ENCODE measurements at places on chromosomes 11 and 22. TPM values are rescaled to one million over a fixed set of nuclear protein-coding genes. Genes with fewer than 3 reads are reported as not detected.

Gene OR4A16
- total RNA-seq: not detected

DNA sequence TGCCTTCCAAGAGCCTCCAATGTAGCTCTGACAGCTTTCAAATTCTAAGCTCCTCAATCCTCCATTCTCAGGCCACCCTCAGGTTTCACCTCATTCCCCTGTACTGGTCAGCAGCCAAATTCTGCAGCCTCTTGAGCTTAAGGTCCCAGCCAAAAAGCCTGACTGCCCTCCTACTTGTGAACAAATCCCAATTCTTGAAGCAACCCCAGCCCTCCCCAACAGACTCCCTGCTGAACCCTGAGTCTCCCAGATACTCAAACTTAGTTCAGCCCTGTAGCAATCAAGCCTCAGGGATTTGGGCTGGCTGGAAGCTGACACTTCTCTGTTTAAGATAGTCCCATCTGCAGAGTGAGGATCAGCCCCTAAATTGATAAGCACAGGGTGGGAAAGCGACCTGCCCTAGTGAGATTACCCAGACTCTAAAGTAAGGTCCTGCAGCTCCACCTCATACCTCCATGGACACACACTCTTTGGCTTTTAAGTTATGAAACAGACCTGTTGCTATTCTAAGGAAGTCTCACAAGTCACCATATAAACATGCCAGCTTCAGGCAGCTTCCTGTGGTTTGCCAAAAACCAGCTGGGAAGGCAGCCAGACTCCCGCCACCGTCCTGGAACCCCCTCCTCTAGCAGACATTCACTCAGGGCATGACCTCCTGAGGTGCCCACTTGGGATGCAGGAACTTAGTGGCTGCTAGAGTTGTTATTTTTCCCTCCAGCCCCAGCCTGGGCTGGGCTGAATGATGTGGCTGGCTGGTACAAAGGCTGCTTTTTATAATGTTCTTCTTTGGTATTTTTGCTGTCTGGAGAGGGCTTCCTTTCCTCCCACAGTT, 82.5 kb upstream of the PICALM start:
- no peaks in the 10 kb centered on the region for H3K27me3 ChIP-seq
- no peaks in the 10 kb centered on the region for H3K36me3 ChIP-seq
- no peak for DNase-seq
- peaks cover 23% of the 10 kb centered on the region for H3K4me1 ChIP-seq
- no peak overlapping the region for H3K4me3 ChIP-seq

- DNase-seq: no peak
- no peaks in the 10 kb centered on the region for H3K36me3 ChIP-seq
- no peak overlapping the region for H3K4me3 ChIP-seq
- H3K4me1 ChIP-seq: peaks cover 19% of the 10 kb centered on the region
Measured at GRCh38 chr11:113553235-113553634, 78.0 kb upstream of the DRD2 start.

GRCh38 chr11:2482745-2483144, 37.9 kb downstream of the KCNQ1 start:
- no peaks in the 10 kb centered on the region for H3K4me1 ChIP-seq
- DNase-seq: no peak
- H3K27ac ChIP-seq: no peak overlapping the region
- peaks cover 70% of the 10 kb centered on the region for H3K27me3 ChIP-seq

DNA sequence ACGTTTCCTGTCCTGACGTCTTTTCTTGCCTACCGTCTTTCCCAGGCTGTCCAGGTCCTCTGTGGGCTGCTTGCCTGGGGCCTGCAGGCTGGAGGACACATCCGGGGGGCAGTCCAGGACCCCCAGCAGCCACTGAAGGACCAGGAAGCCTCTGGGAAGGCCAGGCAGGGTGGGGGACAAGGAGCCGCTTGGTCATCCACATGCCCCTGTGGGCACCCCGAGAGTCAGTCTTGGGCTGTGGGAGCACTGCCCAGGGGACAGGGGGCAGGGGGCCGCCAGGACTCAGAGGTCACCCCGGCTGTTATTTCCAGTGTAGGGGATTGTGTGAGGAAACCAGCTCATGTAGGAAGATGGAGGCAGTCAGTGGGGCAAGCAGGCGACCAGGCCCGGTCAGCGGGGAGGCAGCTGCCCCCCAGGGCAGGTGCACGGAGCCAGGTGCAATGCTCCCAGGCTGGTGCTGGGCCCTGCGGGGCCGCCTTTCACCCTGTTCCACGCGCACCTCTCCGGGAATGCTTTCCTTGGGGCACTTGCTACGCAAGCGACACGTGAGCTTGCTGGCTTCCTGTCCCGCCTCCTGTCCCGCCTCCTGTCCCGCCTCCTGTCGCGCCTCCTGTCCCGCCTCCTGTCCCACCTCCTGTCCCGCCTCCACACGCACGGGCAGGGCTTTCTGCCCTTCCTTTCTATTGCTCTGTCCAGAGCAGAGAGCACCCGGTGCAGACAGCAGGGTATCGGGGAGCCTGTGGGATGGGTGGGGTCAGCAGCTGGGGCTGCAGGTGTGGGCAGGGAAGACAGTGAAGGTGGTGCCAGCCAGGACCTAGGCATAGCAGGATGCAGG, 39.5 kb downstream of the MUC5B start:
- H3K27me3 ChIP-seq: no peaks in the 10 kb centered on the region
- peak overlapping the region; percentile 78 for H3K4me3 ChIP-seq
- peak overlapping the region; percentile 87 for H3K27ac ChIP-seq
- peak; percentile 78 for DNase-seq

DNA sequence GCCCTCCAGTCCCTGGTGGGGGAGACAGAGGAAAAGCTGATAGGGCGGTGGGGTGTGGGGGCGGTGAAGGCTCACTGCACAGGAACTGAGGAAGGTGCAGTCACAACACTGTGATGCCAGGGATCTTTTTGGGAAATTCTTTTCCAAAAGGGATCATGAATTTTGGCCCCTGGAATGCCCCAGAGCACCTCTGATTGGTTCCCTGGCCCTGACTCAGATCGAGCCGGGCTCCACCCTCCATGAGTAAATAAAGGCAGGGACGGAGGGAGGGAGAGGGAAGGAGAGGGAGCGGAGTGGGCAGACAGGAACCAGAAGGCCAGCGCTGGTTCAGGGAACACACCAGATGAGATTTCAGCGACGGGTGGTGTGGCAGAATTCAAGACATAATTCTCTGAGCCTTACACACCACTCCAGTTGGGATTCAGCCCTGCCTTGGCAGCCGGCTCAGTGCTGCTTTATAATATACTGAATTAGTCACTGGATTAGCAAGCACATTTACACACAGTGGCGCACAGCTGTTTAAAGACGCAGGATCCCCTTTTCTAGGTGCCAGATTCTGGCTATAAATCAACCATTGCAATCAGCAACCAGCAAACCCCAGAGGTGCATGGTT, 80.3 kb downstream of the ETS1 start:
- DNase-seq: no peak
- H3K27me3 ChIP-seq: peaks cover 79% of the 10 kb centered on the region
- no peak overlapping the region for H3K4me3 ChIP-seq
- no peaks in the 10 kb centered on the region for H3K36me3 ChIP-seq

DNA sequence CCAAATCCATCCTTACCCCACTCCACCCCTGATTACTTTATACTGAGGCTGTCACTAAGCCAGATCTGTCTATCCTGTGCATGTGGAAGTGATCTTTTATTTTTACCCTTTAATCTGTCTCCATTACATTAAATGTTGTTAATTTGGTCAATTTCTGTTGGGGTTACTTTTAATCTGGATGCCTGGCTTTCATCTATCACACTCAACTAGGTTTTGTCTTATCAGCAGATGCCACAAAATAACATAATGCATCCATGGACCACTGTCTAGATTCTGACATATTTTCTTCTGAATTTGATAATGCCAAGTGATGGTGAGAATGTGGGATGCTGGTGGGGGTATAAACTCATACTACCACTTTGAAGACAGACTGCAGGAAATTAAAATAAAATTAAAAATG, 108.4 kb downstream of the FDX1 start:
- H3K36me3 ChIP-seq: no peaks in the 10 kb centered on the region
- no peaks in the 10 kb centered on the region for H3K27me3 ChIP-seq
- DNase-seq: no peak

Gene CD82
- total RNA-seq: 10.3 TPM

Gene DEPDC7
- total RNA-seq: 3.9 TPM

Gene SMARCB1
- total RNA-seq: 244 TPM

GRCh38 chr22:23183061-23183698, 2.9 kb downstream of the BCR start:
- H3K4me1 ChIP-seq: peaks cover 48% of the 10 kb centered on the region
- peaks cover 16% of the 10 kb centered on the region for H3K27me3 ChIP-seq
- H3K4me3 ChIP-seq: peak overlapping the region; percentile 88
- peak; percentile 41 for DNase-seq
- no peak overlapping the region for H3K27ac ChIP-seq

GRCh38 chr11:88167853-88168252, 7.4 kb downstream of the RAB38 start:
- H3K36me3 ChIP-seq: no peaks in the 10 kb centered on the region
- no peaks in the 10 kb centered on the region for H3K27me3 ChIP-seq
- no peak overlapping the region for H3K27ac ChIP-seq
- no peak for DNase-seq
- no peak overlapping the region for H3K4me3 ChIP-seq
- H3K4me1 ChIP-seq: no peaks in the 10 kb centered on the region

Gene HEPN1
- total RNA-seq: not detected
